Suppressor macrophage treated with lipopolysaccharide for 4 hours (primary cell): ENCODE measurements at places on chromosomes 13 and 19.

- peak; percentile 25 for DNase-seq
Measured at GRCh38 chr19:12784871-12785430, 6.3 kb upstream of the JUNB start.

DNA sequence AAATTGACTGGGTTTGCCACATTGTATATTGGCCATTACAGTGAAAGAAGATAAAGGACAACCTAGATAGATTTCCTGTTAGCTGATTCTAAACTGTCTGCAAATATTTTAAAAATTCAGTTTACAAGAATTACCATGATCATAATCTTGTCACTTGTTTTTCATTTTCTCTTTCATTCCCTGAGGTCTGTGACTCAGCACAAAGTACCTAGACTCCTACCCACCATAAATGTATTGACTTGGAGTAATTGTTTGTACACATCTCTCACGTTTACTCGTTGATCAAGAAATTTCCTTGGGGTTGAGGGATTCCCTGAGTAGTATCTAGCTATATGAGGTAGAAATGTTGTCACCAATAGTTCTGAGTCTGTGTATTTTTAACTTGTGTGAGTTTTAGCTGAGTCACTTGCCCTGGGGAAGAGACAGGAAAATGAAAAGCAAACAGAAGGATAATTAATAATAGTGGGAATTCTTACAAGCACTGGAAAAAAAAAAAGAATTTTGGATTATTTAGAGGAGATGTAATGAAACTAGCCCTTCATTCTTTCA is 299.2 kb upstream of the DACH1 start:
- no peak for DNase-seq

DNA sequence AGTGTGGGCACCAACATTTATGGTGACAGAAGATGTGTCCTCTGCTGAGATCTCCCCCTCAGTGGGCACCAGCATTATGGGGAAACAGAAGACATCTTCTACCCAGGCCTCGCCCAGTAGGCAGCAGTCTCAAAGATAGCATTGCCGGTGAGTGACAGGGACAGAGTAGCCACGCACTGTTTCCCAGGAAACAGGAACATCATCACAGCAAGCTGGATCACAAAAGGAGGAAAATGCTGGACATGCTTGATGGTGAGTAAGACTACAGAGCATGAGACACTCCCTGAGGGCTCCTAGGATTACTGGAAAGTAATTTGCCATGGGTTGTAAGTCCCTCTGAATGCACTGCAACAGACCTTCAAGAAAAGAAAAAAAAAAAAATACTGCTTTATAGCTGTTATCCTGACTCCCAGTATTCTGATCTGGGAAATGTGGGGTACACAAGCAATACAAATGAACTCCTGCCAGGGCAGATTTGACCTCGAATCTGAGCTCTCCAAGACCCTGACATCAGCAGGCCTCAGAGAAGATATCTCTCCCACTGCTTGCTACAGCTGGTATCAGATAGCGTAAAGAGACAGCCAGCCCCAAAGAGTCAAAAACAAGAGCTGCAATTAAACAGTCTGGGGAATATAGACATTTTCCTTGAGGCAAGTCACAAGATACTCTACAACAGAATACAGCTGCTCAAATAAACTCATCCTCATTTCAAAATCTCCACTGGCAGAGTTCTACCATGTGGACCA is 180.4 kb downstream of the RBM26 start:
- DNase-seq: no peak

DNA sequence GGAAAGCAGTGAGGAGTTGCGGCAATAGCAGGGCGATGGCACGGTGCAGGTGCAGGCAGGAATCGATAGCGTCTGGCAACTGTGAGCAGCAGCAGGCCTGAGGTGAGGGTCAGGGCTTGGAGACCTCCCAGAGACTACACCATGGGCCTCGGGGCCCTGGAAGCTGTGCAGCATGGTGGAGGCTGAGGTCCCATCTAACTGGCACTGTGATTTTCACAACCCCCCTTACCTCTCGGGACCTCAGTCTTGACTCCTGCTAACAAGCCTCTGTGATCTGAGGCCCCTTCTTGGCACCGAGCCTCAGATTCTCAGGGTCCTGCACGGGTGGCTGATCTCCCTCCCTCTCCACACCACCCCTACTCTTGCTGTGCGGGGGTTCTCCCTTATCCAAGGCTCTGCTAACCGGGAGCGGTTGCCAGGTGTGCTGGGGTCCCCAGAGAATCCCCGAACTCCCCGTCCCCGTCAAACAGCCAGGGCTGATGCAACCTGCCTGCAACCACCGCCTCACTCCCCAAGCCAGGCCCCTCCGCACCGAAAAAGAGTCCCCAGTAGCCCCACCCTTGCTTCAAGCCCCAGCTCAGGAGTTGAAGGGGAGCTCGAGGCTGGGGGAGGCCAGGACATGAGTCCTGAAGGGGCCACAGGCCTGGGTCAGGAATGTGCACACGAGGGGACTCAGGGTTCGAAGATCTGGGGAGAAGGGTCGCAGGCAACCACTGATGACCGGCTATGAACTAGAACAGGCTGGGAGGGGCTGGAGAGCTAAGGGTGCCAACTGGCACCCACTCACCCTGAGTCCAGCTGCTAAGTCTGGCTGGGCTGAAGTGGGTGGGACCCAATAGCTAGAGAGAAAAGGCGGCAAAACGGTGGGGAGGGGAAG is 4.8 kb upstream of the ATF5 start:
- DNase-seq: no peak

DNA sequence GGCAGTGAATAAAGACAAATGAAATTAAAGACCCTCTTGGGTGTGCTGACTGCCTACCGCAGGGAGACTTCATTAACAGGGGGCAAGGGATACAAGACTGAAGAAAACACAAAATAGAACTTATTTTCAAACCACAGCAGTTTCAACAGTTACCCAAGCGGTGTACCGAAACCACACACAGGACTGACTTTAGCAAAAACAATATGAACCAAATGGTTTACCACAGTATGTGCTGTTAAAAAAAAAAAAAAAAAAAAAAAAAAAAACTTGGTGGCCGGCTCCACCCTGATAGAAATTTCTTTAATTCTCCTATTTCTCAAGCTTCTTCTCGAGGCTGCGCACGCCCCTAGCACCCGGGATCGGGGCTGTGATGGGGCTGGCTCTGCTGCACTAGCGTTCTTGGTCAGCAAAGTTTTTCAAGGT is 42.6 kb downstream of the KLF2 start:
- no peak for DNase-seq

- no peak for DNase-seq
Measured at GRCh38 chr13:27252467-27252866, 1.1 kb downstream of the RPL21 start.

DNA sequence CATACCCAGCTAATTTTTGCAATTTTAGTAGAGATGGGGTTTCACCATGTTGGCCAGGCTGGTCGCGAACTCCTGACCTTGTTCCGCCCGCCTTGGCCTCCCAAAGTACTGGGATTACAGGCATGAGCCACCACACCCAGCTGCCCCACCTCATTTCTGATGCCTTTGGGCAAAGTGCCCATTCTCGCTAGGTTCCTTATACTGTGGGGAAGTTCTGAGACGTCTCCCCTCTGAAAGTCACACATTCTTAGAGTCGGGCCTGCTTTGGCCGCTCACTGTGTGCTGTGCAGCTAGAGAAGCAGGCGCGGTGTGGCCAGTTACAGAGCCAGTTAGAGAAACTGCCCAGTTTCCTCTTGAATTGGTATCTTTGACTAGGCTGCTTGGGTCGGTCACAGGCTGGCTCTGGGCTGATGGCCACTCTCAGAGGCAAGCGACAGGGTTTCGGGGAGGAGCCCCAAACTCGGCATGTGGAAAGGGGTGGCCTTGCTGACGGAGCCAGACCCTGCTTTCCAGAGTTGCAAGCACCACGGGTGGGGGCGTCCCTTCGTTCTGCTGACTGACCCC is 18.0 kb downstream of the PRAM1 start:
- peak; percentile 86 for DNase-seq

DNA sequence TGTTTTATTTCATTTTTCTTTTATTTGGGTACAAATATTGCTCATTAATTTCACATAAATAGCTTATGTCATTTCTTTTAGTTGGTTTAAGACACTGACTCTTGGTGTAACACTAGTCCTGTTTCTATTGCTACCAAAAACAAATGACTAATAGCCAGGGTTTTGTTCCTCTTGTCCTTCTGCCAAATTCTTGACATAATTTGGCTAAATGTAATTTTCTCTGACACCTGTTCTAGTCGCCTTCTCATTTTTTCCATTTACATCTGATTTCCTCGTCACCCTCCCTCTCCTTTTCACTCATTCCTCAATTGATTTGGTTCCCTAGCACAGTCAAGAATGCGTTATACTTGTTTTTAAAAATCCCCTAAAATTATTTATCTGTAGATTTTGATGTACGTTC is 1718.7 kb downstream of the EFNB2 start:
- no peak for DNase-seq

DNA sequence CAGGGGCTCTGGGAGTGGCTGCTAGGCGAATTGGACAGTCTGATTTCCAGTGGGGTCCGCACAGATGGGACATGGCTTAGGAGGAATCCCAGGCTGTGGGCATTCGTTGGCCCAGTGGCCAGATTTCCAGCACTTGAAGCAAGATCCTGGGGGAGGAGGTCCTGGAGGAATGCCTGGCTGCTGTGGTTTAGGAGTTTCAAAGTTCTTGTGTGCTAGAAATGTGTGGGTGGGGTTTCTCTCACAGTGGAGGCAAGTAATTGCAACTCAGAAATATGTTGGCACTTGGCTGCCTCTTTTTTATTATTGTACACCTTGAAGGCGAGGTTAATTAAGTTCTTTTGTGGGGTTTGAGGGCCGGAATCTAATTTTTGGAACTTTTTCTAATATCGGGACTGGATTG is 17.1 kb downstream of the IGFL3 start:
- no peak for DNase-seq

DNA sequence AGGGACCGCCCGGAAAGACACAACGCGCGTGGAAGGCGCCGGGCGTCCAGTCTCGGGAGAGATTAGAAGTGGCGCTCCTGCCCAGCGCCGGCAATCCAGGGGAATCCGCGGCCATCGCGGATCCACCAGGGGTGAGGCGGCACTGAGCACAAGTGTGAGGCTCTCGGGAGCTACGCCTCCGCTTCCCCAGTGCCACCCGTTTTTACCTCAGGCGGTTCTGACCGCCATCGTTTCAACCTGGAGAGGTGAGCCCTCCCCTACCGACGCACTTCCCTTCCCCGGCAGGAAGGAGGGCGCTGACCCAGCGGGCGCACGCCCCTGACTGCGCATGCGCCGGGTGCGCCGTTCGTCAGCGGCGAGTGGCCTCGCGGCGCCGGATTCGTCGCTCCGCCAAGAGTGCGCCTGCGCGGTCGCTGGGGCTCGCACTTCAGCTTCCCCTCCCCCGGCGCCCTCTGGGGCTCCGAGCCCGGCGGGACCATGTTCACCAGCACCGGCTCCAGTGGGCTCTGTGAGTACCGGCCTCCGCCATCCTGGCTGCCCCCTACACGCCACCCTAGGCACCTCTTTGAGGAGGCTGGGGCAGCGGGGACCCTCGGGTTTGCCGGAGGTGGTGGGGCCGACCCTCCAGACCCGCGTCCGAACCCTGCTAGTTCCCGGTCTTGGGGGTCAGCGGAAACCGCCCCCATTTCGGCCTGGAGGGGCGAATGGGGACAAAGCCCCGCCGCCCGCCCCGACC is at the start of gene UBAC2:
Gene UBAC2 (plus strand): TSS at position 423 of the 736 bp plus-strand sequence. CDS start 55 bp downstream, at position 478.
- peak; percentile 99 for DNase-seq

DNA sequence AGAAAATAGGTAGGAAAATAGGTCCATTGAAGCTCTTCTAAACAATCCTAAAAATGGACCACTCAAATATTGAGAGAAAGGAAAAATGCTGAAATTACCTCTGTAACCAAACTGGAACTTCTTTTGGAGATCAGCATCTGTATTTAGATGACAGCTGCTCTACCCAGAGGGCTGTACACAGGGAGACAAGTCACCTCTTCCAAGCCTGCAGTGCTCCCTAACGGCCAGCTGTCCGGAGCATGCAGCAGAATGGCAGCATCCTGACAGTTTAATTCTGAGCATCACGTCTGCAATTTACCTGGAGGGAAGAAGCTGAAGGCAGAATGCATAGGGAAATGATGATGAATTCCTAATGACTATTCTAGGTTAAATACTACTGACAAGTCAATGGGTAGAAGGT is 62.8 kb upstream of the DIAPH3 start:
- no peak for DNase-seq

DNA sequence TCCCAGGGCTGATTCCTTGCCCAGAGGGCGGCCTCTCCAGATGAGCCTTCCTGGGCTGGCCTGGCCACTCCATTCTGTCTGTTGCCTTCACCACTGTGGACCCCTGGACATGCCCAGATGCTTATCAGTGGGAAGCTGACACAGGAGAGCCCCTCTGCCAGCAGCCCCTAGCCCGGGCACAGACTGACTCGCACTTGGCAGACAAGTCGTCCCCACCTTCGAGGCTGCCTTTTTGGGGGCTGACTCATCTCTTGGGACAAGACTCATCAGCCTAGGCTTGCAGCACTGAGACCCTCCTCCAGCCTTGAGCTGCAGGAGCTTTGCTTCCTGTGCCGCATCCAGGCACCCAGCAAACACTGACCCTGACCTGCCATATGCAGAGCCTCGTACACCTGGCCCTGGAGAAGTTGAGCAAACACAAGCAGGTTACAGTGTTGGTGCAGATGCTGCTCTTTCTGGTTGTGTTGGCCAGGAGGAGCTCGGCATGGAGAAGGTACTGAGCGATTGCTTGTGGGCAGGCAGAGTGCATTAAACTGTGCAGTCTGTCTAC is 8.1 kb downstream of the CHST8 start:
- DNase-seq: no peak

GRCh38 chr13:113945857-113946408 is 27.9 kb downstream of the C13orf46 start:
- no peak for DNase-seq

GRCh38 chr19:43623889-43624670 is 4.7 kb upstream of the ZNF428 start:
- DNase-seq: no peak

DNA sequence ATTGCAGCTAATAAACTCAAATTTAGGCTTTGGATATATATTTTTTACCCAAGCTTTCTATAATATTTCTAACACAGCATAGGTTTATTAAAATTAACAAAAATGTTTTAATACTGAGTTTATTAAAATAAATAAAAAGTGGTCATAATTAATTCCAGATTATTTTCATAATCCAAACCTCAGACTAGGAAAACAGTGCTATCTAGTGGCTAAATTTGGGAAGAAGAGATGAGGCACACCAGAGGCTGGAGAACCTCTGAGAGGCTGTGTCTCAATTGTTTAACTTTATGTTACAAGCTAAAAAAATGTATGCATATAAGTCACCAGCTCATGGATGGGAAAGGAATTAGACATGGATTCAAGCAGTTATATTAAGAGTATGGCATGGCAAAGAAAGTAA is 392.5 kb downstream of the DIAPH3 start:
- DNase-seq: peak; percentile 3

DNA sequence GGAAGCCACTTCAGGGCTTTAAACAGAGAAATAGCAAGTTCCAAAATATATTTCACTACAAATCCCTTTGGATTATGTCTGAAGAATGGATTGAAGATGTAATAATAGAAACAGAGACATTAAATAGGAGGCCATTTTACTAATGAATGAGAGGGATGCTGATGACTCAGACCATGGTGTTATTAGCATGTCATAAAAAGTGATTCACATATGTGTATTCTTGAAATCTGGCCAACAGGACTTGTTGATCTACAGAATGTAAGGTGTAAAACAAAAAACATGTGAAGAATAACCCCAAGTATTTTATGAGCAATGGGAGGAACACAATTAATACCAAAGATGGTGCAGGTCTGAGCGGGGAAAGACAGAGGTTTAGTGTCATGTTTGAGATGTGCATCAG is 873.7 kb downstream of the SLITRK5 start:
- DNase-seq: no peak

- DNase-seq: no peak
Measured at GRCh38 chr13:111017755-111018459, 97.2 kb upstream of the ARHGEF7 start.
